ENCODE measurements at places on chromosomes 1 and 21.

DNA sequence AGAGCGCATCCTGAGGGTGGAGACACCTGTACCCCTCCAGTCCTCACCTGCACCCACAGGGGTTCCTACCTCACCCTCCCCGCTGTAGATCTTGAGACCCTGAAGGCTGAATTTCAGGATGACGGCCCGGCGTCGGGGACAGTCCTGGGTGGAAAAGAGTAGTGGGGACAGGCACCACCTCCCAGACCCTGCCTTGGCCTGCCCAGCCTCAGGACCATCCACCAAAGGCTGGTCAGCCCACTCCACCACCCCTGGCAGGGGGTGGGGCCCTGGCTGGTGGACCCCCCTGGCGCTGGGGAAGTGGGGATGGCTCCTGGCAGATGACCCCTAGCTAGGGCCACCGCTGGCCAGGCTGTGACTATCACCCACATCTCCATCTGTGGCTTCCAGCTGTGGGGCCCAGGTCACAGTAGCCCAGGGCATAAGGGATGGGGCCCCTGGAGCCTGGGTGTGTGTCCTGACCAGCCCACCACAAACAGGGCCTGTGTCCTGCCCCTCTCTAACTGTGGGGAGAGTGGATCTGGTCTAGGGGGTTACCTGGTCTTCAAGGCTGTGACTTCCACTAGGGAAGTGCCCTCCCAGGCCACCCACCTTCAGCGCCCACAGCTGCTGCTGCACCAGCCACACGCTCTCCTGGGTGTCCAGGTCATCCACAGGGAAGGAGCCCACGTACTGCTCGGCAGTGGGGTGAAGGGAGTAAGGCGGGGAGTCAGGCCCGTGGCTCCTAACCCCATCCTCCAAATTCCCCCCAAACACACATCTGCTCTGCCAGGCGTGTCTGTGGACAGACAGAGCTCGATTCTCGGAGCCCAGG is 5.4 kb downstream of the SH2D5 start:
- DNase-seq: no peak

- DNase-seq: no peak
Measured at GRCh38 chr1:107342316-107342715, 201.5 kb downstream of the NTNG1 start.

- DNase-seq: no peak
Measured at GRCh38 chr21:46116189-46116775, 18.4 kb downstream of the COL6A2 start.

DNA sequence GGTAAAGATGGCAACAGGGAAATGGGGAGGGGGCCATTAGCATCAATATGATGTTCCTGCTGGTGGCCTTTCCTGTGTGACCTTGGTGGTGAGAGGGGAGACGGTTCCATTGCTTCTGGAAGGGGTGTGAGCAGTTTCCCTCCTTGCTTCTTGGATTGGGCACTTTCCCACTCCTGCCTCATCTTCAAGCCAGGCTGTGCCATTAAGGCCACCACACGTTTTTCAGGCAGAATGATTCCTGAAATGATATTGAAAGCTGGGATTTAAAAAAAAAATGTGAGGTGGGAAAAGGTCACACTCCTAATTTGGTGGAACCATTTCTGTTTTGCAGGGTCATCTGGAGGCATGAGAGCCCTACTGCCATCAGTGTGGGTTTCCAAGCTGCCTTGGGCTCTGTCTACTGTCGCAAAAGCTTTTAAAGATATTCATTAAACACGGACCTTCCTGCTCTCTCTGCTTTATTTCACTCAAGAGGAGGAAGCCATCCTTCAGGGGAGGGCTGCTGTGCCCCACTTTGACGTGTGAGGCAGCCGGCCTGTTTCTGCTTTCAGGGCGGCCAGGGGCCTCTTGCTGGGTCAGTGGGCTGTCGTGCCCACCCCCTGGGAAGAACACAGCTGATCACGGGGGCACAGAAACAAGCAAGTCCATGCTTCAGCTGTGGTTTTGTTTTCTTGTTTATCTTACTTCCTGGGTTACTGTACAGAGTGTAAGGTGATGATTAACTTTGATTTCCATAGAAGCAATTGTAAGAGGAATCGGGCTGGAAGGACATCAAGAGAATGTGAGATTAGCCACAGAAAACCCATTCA is 8.0 kb downstream of the RIIAD1 start:
- no peak for DNase-seq

DNA sequence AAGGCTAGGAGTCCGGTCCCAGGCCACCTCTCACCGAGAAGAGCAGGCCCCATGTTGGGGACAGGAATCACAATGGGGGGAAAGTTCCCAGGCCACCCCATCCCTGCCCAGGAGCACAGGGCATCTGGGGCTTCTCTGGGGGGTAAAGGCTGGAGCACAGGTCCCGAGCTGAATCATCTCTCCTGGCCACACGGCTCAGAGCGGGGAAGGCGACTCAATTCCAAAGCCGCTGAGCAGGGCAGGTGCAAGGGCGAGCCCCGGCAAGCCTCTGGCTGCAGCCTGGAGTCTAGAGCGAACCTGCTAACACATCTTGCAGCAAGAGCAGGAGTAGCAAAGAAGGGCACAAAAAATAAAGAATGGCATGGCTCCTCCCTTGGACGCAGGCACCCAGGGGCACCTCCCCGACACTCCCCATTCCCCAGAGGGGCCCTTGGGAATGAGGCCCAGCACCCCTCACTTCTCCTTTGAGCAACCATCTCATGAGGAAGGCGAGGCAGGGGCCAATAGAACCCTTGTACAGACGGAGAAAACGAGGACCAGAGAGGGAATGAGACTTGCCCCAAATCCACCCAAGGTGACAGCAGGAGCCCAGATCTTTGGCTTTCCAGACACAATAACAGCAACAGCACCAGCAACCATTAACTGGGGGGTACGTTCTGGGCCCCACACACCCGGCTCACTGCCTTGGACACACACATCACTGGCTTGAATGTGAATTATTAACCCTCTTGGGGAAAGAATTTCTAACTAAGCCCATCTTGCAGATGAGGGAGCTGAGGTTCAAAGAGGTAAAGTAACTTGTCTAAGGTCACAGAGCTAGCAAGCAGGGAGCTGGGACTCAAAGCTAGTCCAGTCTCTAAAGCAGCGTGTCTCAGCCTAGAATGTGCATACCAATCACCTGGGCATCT is 20.7 kb upstream of the ALDH4A1 start:
- DNase-seq: no peak

DNA sequence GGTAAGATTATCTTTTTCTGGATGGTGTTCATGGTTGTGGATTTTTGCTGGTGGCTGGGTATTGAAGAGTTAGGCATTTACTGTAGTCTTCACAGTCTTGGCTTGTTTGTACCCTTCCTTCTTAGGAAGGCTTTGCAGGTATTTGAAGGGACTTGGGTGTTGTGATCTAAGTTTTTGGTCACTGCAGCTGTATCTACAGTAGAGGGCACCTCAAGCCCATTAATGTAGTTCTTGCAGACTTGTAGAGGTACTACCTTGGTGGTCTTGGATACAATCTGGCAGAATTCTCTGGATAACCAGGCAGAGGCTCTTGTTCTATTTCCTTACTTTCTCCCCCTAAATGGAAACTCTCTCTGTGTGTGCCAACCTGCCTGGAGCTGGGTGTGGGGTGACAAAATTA is 155.8 kb upstream of the BRINP3 start:
- DNase-seq: no peak

- DNase-seq: no peak
Measured at GRCh38 chr21:42151148-42151947, 67.6 kb upstream of the ABCG1 start.

- DNase-seq: no peak
Measured at GRCh38 chr1:30312226-30312625, 411.2 kb downstream of the MATN1 start.

DNA sequence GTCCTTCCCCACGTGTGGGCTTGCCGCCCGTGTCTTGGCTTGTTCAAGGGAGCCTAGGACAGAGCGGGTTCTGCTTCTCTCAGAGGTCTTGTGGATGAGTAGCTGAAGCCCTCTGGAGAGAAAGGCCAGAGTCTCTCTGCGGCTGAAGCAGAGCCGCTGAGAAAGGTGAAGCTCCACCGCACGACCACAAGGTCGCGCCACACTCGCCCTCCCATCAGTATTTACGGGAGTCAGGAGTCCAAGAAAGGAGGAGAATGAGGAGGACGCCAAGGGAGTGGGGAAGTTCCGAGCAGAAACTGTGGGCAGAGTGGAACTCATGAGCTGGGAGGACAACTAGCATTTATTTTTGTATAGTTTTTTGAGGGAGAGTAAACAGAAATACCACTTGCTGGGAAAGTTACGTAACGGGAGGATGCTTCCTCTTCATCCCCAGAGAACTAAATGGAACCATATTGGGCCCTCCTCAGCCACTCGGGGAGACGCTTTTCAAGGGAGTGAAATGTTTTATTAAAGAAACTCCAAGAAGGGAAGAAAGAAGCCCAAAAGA is 51.6 kb upstream of the HAO2 start:
- DNase-seq: no peak

GRCh38 chr1:152654110-152654509 is 9.1 kb upstream of the LCE2D start:
- DNase-seq: no peak

DNA sequence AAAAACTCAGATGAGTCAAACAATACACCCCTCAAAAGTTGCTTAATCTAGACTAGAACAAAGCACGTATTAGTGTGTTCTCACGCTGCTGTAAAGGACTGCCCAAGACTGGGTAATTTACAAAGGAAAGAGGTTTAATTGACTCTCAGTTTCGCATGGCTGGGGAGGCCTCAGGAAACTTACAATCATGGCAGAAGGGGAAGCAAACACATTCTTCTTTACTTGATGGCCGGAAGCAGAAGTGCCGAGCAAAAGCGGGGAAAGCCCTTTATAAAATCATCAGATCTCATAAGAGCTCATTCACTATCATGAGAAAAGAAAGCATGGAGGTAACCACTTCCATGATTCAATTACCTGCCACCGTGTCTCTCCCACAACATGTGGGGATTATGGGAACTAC is 10.1 kb downstream of the JAM2 start:
- no peak for DNase-seq

GRCh38 chr21:34553151-34553952 is 41.3 kb upstream of the KCNE1 start:
- DNase-seq: no peak

DNA sequence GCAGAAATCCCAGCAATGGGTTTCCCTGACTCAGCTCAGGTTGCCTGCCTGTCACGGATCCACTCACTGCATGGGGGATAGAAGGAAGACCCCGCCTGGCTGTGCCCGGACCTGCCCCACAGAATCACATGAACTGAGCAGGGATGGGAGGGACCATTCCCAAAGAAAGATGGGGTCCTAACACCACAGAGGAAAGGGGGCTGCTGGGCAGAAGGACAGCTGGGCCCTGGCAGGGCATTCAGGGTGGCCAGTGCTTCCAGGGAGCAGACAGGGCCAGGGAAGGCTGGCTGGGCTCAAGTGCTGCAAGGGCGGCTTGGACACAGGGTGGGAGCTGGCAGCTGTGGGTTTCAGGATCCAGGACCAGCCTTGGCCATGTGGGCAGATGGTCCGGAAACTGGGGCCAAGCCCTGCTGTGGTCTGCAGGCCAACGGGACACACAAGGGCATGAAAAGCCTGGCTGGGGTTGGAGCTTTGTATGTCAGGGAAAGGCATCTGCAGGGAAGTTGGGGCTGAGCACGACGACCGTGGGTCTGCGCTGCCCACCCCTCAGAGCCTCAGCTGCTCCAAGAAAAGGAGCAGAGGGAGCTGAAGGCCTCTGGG is 723.9 kb downstream of the PTPRU start:
- DNase-seq: no peak

All from esophagus squamous epithelium (tissue), 5 donors.